ENCODE measurements at places on chromosomes 13 and 19.
A peak's percentile ranks its signal among the peaks of the same experiment; 100 is the strongest.

GRCh38 chr19:54319049-54319448 lies 6.1 kb upstream of the LILRA5 start:
- DNase-seq, result no peak

DNA sequence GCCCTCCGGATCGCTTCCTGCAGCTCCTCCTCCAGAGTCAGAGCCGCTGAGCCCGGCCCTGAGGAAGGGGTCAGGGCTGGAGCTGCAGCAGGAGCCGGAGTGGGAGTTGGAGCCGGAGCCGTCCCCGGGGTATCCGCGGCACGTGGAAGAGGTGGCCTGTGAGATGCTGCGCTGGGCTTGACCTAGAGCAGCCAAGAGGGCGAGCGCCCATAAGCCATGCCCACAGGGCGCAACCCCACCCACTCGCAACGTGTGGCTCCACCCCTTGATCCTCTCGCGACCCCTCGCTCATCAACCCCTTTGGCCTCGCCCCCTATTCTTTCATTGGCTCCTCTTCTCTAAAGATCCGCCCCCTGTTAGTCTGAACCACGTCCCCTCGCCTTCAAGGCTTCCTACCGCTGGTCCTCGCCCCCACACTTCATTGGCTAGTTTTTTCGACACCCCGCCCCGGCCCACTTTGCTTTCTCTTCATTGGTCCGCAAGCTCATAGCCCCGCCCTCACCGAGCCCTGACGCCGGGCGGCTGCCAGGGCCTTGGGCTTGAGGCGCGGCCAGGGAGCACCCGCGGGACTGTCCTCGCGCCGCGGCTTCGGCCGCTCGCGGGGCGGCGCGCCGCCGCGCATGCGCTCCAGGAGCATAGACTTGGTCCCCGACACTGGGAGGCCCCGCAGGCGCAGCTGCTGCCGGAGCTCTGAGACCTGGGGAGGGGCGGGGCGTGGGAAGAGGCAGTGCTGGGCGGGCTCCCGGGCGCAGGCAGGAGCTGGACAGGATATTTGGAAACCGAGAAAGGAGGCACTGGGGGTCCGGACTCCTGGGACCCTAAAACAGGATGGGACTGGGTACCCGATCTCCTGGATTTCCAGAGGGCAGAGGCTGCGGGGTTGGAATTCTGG lies 5.4 kb downstream of the MAMSTR start:
- peak; percentile 98 for DNase-seq

- no peak for DNase-seq
These were observed 237.1 kb upstream of the ARGLU1 start for GRCh38 chr13:106804991-106805390.

DNA sequence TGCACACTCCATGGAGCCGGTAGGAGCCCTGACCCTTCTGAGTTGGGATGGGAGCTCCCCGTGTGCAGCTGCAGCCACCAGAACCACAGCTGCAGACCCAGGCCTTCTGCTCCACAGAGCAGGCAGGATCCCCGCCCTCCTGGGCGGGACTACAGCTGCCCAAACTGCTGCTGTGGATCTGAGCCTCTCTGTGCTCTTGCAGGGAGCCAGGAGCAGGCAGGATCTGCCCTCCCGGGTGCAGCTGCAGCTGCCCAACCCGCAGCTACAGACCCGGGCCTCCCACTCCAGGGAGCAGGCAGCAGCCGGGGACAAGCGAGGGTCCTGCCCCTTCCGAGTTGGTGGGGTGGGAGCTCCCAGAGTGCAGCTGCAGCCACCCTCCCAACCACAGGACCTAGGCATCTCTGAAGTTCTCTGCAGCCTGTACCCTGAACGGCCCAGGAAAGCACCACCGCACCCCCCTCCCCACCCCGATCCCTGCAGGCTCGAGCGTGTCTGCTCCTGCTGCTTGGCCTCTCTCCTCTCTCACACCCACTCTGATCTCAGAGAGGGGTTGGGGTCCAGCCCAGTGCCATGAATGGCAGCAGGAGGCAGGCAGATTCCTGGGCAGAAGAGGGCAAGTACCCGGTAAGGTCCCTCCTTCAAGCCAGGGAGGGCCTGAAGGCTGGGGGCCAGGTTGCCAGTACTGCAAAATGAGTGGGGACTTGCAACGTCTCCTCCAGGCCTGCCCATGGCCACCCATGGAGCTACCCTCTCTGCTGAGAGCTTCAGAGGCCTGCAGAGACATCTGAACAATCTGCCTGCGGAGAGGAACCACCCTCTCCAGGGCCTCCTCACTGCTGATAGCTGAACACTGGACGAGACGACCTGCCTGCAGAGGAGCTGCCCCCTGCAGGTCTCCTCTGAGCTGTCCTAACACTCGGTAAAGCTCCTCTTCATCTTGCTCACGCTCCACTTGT lies 16.4 kb upstream of the EMP3 start:
- DNase-seq, result no peak

- DNase-seq, result no peak
These were observed 15.3 kb upstream of the HNRNPUL1 start for GRCh38 chr19:41248895-41249294.

GRCh38 chr13:38680912-38681311 lies 6.0 kb upstream of the FREM2 start:
- DNase-seq, result no peak

- DNase-seq, result peak; percentile 38
These were observed 63.4 kb downstream of the ACSBG2 start for GRCh38 chr19:6198896-6199239.

DNA sequence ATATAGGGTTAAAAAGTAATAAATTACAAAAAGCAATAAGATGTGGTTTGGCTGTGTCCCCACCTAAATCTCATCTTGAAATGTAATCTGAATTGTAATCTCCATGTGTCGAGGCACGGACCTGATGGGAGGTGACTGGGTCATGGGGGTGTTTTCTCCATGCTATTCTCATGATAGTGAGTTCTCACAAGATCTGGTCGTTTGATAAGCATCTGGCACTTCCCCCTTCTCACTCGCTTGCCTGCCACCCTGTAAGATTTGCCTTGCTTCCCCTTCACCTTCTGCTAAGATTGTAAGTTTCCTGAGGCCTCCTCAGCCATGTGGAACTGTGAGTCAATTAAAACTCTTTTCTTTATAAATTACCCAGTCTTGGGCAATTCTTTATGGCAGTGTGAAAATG lies 577.4 kb downstream of the TBC1D4 start:
- DNase-seq, result no peak

- DNase-seq, result peak; percentile 36
These were observed 29.8 kb upstream of the SPACA7 start for GRCh38 chr13:112346173-112346898.

DNA sequence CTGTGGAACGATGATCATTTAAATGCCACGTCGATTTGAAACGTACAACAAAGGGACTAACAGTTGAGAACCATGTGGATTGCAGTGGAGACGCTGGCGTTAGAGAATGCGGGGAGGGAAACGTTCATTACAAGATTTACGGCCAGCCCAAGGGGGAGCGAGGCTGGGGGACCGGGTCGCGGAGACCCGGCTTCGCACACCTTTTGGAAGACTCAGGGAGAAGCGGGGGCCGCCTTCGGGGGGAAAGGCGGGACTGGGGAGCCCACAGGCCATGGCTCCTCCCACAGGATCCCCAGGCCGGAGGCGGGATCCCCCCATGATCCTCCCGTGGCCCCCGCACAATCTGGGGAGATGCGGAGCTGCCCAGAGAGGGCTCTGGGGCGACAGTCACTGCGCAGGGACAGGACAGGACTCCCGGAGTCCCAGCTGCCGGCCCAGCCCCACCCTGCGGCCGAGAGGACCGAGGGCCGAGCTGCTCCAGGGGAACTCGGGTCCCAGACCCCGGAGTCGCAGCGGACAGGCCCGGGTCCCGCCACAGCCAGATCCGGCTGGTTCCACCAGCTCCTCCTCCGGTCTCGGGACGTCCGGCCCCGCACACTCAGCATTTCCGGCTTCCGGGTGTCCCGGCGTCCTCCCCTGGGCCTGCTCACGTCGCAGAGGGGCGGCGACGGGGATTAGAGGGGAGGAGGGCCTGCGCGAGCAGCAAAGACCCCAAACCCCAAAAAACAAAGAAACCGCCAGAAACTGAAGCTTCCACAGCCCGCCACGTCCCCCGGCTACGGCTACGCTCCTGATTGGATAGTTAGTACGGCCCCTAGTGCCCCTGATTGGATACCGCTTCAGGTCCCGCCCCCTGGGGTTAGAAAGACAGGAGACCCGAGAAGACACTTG lies 21.1 kb upstream of the OR10H1 start:
- peak; percentile 85 for DNase-seq

DNA sequence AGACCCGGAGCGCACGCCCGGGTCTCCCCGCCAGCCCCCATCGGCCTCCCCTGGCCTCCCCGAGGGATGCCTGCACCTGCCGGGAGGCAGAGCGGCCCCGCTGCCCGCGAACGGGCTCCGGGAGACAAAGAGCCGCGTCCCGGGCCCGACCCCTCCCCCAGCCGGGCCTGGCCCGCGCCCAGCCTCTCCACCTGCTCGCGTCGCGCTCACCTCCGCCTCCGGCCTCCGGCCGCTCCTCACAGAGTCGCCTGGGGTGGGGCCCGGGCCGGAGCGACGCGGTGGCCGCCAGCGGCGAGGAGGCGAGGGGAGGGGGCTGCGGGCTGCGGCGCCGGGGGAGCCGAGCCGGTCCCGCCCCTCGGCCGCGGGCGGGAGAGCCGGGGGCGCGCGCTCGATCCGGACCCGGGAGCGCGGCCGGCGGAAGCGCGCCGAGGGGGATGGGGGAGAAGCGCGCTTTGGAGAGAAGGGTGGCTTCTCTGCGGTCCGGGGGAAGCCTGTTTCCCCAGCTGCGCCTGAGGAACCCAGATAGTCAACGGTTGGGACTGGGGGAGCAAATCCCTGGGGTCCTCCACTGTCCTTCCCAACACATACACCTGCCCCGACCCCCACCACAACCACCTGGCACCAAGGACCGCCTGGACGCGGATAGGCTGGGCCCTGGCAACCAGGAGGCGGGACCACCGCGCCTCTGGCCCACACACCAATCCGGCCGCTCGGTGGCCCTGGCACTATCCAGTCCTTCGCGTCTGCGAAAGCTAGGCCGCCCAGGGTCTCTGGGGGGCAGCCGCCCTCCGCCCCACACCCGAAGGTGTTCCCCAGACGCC lies at the start of gene PRR36:
Gene PRR36, minus strand, starts transcription at position 315 of the 821 bp plus-strand sequence. CDS start 701 bp downstream, outside the sequence.
- DNase-seq, result peak; percentile 89
